SIG-M5 (cell line): ENCODE measurements at places on chromosomes 1 and 21.

DNA sequence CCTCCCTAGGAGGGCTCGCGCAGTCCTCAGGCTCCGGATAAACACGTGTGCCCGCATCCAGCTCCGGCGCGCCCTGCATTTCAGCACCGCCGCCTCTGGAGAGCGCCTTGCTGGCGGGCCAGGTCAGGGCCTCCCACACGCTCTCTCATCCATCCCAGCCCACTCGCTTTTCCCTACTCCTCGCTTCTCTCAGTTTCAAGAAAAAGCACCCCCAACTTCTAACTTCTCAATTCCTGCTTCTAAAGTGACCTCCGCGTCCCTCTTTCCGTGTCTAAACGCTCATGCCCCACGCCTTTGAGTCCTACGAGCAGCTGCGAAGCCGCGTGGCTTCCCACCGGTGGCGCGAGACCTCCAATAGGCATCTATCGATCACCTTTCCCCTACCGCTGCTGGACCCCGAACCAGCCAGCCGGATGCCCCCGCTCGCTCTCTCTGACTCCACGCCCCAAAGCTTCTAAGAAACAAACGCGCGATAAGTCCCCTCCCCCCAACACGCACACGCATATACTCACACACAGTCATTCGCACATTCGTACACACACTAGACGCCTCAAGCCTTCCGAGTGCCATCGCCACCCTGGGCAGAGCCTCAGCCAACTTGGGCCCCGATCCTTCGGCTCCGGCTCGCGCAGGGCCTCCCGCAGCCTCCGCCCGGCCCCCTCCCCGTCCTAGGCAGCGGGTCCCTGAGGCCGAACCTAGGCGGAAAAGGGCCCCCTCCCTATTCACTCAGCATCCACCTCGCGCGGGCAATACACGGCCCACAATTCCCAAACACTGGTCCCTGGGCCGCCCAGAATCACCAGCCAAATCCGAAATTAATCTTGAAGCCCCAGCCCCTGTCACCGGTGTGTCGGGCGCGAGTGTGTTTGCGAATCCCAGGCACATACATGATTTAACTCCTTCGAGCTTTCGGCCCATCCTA is 1.1 kb downstream of the NMNAT2 start:
- DNase-seq, result no peak

DNA sequence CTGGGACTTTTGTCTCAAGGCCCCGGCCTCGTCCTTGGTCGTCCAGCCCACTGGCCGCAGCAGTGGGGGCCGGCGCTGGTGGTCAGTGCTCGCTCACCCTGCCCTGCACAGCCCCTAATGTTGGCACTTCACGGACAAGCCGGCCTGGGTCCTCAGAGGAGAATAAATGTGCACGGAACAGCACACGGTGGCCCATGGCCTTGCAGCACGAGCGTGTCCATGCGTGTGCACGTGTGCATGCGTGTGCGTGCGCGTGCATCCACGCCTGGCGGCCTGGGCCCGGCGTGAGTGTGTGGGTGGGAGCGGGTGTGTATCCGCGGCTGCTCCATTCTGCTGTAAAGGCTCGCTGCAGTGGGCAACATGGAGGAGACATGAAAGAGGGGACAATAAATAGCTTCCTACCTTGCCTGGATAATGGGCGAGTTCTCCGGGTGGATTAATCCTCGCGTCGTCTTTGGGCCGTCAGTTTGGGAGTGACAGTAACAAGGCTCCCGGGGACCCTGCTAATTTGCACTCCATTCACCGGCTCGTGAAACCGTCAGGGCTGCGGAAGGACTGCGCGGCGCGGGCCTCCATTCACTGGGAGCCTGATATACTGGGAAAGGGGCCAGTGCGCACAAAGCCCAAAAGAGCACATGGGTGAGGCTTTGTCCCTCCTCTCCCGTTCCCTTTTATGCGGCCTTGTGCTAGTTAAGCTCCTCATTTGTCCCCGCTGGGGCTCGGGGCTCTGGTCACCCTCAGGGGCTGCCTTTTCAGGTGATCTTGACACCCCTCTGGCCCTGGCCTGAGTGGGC is 142.8 kb downstream of the PRDM16 start:
- no peak for DNase-seq

DNA sequence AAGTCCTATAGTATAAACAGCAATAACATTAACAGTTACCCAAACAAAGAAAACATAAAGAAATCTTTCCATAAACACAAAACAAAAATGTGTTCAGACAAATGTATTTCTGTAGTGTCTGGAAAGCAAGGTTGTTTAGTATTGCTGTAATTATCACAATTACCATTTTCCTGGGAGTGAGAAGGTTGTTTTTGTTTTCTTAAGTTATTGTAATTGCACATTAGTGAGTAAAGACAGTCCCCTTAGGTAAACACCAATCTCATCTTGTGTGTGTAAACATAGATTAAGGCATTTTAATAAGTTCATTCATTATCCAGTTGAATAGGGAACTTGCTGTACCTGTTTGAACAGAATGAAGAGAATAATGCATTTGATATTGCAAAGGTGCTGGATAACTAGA is 356.9 kb upstream of the ADGRL4 start:
- no peak for DNase-seq

DNA sequence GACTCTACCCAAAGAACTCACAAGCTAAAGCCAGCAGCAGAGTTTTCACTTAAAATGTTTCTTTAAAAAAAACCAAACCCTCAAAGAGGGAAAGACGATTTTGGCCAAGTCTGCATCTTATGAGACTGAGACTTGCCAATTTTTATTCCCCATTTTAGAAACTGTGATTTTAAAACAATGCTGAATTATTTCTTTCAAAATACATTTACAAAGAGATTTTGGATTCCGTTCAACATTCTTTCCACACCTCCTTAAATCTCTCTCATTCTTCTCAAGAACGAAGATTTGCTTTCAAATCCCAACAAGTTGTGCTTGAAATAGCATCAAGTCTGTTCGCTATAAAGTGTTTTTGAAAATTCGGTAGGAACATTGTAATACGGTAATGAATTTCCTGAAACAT is 133.9 kb upstream of the VANGL1 start:
- DNase-seq, result no peak

DNA sequence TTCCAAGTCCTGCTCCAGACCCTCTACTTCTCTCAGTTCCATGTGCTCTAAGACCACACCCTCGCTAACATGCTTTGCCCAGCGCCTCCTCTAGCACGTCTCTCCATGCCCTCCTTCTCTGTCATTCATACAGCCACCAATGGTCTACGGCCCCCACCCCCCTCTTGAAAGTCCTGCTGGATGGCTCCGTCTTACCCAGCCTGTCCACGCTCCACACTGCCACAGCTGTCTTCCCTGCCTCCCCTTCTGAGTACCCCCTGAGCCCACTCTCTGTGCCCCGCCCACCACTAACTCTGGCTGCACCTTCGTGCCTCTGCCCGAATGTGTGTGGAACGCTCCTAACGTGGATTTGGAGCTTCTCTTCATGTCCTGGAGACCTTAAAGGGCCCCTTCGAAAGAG is 244.6 kb downstream of the TRABD2B start:
- DNase-seq, result no peak

GRCh38 chr1:40679165-40679953 is 12.1 kb upstream of the NFYC start:
- DNase-seq, result no peak
